Articular chondrocyte of knee joint (primary cell): ENCODE measurements at places on chromosomes 6 and 20. TPM values are rescaled to one million over a fixed set of nuclear protein-coding genes. Genes with fewer than 3 reads are reported as not detected.

The SLC17A2 gene
- not detected in 2 replicates for total RNA-seq

The MAS1 gene
- not detected in 2 replicates for total RNA-seq

The FRMD1 gene
- total RNA-seq: not detected in 2 replicates

The ID1 gene
- total RNA-seq: 154 and 364 TPM in 2 replicates

The AGER gene
- total RNA-seq: 0.54 and 0.78 TPM in 2 replicates

The SLC32A1 gene
- not detected in 2 replicates for total RNA-seq

The FAM110A gene
- total RNA-seq: 5.2 and 7.0 TPM in 2 replicates

The CCM2L gene
- not detected in 2 replicates for total RNA-seq

The HNF4A gene
- total RNA-seq: 0.11 TPM in 1 of 2 replicates, not detected in the other

The BPIFB1 gene
- not detected in 2 replicates for total RNA-seq

The ZNF217 gene
- 27.8 and 40.2 TPM in 2 replicates for total RNA-seq

The MAFB gene
- total RNA-seq: 32.5 and 32.9 TPM in 2 replicates

The PRDM13 gene
- not detected in 2 replicates for total RNA-seq
